ENCODE measurements at places on chromosomes 3 and 15.

DNA sequence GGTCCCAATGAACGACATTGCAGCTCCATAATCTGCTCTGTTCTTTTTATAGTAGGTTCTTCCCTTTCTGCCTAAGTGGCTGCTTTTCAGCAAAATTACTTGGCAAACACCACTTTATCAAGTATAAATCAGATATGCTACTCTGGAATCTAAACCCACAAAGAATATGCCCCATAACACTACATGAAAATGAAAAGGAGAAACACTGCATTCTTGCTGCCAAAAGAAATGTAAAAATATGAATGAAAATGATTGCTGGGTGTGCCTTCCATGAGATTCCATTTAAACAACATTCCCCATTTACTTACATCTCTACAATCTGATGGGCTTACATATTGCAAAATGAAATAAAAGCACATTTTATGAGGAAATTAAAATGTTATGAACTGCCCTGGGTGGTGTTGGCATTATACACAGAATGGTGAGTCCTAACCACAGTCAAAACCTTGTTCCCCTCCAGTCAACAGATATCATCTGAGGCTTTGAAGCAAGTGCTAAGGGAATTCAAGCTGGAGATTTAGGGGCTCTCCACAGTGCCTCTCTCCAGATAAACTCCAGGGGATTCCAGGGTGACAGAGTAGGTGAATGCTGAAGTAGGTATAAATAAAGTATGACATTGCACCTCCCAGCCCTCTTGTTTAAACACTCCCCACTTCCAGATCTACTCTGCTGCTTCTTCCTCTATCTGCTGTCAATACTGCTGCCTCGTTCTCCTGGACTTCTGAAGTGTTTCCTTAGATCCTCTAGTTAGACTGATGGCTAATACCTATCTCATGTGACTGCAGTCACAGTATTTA is 136.5 kb downstream of the RORA start:
- no peak for DNase-seq

GRCh38 chr15:94383041-94383440 is 151.7 kb downstream of the MCTP2 start:
- no peak for DNase-seq

- DNase-seq = no peak
Observed at GRCh38 chr15:27441120-27441519, 470.1 kb downstream of the GABRG3 start.

GRCh38 chr3:4289044-4289443 is 14.1 kb upstream of the SETMAR start:
- no peak for DNase-seq

- no peak for DNase-seq
Observed at GRCh38 chr3:72338942-72339669, 509.1 kb downstream of the SHQ1 start.

GRCh38 chr3:81468391-81468790 is 293.1 kb downstream of the GBE1 start:
- no peak for DNase-seq

DNA sequence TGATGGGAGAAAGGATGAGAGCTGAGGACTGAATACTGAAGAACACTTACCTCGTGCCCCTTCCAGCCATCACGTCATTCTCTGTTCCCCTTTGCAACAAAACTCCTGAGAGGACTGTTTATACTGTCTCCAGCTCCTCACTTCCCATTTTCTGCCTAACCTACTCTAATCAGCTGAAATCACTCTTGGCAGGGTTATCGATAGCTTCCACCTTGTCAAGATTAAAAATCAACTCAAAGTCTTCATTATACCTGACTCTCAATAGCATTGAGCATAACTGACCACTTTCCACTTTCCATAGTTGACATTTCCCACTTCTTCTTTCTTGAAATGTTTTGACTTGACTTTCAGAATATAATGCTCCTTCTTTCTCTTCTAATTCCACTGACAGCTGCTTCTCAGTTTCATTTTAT is 4.3 kb downstream of the BTBD1 start:
- no peak for DNase-seq

DNA sequence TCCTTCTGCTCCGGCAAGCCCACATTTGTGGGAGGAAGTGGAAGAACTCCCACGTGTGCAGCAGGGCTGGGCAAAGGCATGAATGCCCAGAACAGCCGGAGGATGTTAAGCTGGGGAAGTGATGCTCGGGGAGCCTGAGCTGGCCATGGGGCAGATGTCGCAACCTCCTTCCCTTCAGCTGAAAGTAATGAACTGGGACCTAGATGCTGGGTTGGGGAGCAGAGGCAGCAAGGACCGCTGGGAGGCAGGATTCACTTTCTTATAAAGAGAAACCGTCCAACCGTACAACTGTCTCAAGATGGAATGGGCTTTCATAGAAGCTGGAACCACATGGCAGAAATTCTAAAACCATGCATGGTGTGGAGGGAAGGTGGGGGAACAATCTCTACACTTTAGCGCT is 290.9 kb downstream of the OCA2 start:
- DNase-seq = no peak

DNA sequence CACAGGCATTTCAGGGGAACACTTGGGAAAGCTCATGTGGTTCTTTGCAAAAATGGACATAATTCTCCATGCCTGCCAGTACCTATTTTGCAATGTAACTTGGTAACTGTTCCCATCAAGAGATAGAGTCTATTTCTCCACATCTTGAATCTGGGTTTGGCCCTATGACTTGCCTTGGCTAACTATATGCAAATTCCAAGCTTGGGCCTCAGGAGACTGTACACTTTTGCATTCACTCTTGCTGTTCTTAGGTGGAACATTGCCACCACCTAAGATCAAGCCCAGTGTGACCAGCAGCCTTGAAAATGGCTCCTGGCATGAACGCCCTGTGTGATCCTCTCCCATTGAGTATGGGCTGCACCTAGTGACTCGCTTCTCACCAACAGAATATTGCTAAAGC is 19.8 kb upstream of the SMAD6 start:
- DNase-seq = no peak

- no peak for DNase-seq
Observed at GRCh38 chr3:59820352-59820934, 770.6 kb upstream of the CFAP20DC start.

DNA sequence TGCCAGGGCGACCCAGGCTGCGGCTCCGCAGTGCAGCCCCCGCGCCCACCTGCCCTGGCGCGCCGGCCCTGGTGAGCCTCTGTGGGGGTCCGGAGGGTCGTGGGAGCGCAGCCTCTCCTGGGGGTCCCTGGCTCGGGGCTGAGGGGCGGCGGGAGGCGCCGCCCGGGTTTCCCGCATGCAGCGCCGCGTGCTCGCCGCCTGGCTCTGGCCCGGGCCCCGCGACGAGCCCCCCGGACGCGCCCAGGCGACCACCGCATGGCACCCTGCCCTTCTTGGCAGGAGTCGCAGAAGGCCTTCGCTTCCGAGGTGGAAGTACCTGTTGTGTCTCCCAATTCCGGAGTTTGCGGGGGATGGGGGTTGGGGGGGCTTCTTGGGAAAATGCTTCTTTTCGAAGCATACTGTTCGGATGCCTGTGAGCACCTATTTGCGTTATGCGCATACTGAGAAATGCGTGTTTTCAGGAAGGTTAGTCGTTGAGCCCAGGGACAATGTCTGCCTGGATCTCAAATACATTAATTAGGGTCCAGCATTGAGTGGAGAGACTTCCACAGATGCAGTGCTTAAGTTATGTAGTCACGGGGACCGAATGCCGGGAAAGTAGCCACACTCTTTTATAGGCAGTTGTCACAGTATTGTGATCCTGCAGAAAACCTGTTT is 1.3 kb downstream of the GABRA5 start:
- no peak for DNase-seq

DNA sequence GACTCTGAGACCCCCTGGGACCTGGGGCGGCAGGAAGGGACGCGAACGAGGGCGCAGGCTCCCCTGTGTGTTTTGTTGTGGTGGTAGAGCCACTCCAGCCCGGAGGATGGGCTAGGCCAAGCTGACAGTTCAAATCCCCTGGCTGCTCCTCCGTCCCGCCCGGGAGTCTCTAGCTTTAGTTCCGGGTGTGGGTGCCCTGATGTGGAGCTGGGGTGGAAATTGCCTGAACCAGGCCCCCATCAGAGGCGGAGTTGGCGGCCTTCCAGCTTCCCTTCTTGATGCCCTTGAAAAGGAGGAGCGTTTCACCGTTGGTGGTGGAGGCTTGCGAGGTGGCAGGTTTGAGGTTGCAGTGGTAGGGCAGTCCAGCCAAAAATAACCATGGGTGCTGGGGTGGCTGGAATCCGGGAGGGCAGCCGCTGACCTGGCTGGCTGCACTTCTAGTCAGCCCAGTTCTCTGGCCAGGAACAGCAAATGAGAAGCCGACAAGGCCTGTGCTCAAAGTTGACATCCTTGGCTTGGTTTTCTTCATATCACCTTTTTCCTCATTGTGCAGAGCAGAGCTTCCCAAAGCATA is 817 bp downstream of the CLK3 start:
- DNase-seq = peak; percentile 63

DNA sequence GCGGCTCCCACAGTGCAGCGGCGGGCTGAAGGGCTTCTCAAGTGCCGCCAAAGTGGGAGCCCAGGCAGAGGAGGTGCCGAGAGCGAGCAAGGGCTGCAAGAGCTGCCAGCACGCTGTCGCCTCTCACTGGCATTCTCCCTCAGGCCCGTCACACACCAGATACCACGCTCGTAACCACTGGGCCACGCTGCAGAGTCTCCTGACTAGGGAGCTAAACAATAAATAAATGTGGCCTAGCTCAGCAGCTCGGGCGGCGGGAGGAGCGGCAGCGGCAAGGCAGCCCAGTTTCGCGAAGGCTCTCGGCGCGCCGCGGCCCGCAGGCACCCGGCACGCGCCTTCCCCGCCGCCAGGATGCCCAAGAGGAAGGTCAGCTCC is 55.9 kb upstream of the FAM174B start:
- no peak for DNase-seq

DNA sequence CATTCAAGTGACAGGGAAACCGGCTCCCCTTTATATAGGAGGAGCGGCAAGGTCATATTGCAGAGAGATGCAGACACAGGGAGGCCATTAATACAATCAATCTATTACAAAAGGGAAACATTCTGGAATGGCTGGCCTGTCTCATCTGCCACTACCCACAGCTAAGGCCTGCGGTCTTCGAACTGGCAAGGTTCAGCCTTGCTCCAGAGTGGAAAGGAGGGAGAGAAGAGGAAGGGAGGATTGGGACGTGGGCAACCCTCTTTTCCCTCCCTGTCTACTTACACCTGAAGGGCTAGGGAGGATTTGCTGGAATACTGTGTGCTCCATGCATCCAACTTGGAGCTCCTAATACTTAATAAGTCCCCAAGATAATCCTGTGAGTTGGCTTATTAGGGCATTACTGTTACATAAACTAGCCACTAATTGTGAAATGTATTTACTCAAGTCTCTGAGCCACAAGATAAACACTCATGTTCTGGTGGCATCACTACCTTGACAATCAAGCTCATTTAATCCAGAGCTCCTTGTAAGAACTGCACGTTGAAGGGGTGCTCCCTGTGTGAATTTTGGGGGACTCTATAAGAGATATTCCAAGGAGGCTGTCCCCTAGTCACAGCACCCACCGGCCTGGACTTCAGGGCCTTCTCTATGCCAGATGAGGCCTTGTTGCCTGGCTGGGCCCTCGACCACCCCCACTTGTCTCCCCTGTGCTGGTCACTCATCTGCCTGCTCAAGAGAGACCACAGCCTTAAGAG is 19.7 kb upstream of the CCDC174 start:
- DNase-seq = no peak

DNA sequence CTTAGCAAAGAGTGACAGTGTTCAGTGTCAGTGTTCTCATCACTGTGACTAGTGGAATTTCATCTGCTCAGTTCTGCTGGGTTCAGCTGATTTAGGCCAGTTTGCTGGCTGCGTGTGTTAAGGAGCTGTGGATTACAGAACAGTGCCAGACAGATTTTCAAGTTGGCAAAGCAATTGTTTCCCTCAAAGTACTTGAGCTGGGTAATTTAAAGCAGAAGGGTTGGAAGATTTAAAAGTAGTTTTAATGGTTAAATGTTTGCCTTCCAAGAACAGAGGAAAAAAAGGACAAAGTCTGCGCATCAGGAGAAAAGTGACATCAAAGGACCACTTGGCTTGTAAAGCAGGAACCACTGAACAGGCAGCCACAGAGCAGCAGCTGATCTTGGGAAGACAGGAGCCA is 8.7 kb downstream of the ESYT3 start:
- DNase-seq = no peak

DNA sequence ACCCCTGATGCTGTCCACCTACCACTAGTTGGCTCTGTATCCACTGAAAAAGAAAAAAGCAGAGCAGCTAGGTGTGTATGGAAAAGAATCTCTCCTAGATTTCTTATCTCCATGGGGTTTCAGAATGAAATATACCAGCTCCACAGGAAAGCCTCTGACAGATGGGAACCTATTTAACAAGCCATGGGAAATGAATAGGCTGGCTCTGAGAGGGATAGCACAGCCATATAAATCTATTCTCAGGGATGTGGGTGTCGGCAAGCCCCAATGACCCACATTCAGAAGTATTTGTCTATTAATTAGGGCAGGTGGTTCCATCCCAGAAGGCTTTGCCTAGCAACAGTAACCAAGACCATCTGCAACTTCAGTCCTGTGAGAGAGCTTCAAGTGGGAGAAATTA is 694.1 kb downstream of the AGBL1 start:
- DNase-seq = no peak

GRCh38 chr15:58070801-58071418 is 5.4 kb upstream of the ALDH1A2 start:
- DNase-seq = peak; percentile 44

- peak; percentile 82 for DNase-seq
Observed at GRCh38 chr15:78108300-78109084, 16.1 kb downstream of the SH2D7 start.

DNA sequence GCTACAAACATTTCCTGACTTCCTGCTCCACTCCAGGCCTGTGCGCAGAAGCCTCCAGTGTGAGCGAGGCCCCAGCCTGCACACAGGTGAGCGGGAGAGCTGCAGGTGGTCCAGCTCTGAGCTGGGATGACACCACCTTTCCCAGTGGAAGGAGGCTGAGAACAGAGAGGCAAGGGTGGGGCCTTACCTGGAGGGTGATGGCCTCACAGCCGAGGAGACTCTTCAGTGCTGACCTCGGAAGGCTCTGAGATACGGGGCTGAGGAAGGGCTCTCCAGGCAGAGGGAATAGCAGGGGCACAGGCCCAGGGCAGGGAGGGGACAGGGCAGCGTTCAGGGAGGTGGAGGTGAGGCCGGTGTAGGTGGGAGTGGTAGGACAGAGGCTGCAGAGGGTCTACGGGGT is 70.8 kb downstream of the EFCAB12 start:
- DNase-seq = no peak

DNA sequence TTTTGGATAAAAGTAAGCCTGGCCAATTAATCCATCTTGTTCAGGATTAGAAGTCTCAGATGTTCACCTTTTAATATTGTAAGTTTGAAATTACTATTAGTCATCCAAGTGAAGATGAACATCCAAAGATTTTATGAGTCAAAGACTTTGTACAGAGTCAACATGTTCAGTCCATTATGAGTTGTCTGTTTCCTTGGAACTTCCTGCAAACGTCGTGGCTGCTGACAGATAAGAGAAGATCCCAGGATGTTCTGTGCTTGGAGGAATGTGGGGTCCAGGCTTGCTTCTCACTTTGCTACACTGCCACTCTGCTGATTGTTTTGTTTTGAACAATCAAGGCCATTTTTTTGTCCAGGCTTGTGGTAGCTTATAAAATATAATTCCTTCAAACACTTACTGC is 74.3 kb upstream of the SLCO2A1 start:
- DNase-seq = no peak

Measured in left hindlimb (tissue), 1 donor.